Fibroblast of mammary gland (primary cell): ENCODE measurements at places on chromosomes 6 and 20.

DNA sequence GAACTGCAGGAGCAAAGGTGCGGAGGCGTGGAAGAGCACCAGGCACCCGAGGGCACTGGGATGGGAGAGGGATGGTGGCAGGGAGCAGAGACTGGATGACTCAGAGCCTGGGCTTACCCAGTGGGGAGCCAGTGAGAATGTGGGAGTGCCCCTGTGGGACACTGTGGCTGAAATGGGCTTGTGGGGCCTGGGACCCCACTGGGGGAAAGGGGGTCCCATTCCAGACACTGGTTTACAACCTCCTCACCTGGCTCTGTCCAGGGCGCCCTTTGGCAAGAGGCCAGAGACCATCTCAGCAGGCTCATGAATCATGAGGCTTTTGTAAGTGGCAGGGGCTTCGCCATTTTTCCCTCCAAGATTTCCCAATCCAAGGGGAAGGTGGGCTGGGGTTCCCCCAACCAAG lies 124.0 kb upstream of the MAFB start:
- no peak for DNase-seq

- no peak for DNase-seq
These were observed 717.9 kb upstream of the POU3F2 start for GRCh38 chr6:98116455-98116854.

DNA sequence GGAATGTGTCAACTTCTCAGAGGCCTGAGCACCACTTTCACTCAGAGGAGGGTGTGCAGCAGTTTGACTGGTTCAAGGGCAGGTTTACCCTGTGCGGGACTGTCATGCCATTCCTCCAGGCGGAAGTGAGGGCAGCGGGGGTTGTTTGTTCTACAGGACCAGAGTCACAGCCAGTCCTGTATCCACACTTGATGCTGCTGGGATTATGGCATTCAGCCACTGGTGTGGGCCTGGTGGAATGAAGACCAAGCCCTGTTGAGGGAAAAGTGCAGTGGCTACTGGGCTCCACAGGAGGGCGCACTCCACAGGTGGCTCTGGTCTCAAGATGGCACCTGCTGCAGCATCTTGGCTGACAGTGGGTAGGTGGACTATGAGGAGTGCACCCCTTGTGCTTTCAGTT lies 14.8 kb downstream of the SEMG2 start:
- no peak for DNase-seq

DNA sequence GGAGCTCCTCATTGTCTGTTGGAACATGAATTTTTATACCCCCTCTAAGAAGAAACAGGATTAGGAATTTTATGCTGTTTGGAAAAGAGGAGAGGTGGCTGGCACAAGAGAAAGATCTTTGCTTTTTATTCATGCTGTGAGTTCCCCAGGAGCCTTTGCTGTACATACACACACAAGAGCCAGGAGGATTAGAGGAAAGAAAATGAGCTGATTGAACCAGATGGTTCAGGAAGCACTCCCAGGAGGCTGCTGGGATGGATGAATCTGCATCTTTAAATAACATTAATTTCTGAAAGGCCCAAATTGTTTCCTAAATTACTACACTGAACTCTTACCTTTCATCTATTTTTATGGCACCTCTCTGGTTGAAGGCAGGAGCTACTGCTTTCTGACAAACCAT lies 20.1 kb upstream of the TCP11 start:
- DNase-seq, result no peak

GRCh38 chr6:36627801-36628246 lies 33.7 kb downstream of the SRSF3 start:
- peak; percentile 75 for DNase-seq

- no peak for DNase-seq
These were observed 5.1 kb upstream of the MBOAT1 start for GRCh38 chr6:20217324-20217855.

- DNase-seq, result no peak
These were observed 15.7 kb upstream of the BHLHE23 start for GRCh38 chr20:63022501-63022900.

- DNase-seq, result no peak
These were observed 83.9 kb upstream of the GPR6 start for GRCh38 chr6:109894181-109894580.

DNA sequence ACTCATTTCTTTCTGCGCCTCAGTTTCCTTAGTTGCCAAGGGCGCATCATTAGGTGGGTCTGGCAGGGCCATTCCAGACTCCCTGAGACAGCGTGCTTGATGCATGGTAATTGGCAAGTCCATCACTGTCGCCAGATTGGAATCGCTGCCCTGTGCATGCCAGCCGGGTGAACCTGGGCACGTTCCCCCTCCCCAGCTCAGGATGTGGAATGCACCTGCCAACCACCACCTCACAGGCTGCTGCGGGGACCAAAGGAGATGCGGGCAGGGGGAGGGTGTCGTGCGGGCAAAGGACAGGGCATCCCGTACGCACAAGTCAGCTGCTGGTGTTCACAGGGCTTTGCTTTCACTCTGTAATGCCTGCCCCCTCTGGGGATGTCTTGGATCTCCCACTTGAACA lies 36.4 kb upstream of the PMEPA1 start:
- no peak for DNase-seq

DNA sequence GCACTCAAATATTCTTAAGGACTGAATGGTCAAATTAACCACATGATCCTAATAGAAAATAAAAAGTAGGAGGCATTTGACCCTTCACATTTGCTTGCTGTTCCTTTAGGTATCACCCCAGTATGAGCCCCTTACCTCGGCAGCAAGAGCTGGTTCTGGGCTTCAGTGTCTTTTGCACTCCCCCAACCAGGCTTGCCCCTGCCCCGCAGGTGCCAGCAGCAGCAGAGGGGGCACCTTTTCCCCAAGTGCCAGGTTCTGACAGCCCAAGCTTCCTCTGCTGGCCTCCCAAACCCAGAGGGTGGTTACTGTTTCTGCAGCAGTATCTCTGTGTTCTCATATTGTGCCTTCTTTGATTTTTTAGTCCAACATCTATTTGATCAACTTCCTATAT lies 23.2 kb downstream of the UBE2V1 start:
- DNase-seq, result no peak

DNA sequence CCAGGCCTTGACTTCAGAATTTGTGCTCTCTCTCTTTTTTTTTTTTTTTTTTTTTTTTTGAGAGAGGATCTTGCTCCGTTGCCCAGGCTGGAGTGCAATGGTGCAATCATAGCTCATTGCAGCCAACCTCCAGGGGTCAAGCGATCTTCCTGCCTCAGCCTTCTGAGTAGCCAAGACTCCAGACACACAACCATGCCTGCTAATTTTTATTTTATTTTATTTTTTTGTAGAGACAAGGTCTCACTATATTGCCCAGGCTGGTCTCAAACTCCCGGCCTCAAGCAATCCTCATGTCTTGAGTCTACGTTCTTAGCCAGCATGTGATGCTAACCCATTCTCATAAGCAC lies 19.4 kb downstream of the TGM2 start:
- no peak for DNase-seq

GRCh38 chr6:124854338-124854922 lies 107.8 kb upstream of the RNF217 start:
- DNase-seq, result no peak
